Epithelial cell of alveolus of lung (primary cell): ENCODE measurements at places on chromosomes 1 and 21. TPM values are rescaled to one million over a fixed set of nuclear protein-coding genes. Genes with fewer than 3 reads are reported as not detected.

Gene XPR1
- 21.5 and 24.0 TPM in 2 replicates for total RNA-seq

Gene DMRTA2
- total RNA-seq: under 0.01 TPM in 1 of 2 replicates, not detected in the other

Gene INAVA
- total RNA-seq: 3.0 and 5.7 TPM in 2 replicates

Gene KCNJ6
- under 0.01 and 0.13 TPM in 2 replicates for total RNA-seq

Gene PTPRF
- total RNA-seq: 59.1 and 98.5 TPM in 2 replicates

Gene CELA2A
- total RNA-seq: not detected in 2 replicates

Gene SV2A
- total RNA-seq: 19.3 and 26.8 TPM in 2 replicates

Gene AMY2A
- total RNA-seq: not detected in 2 replicates

Gene SLC2A5
- 0.64 and 1.8 TPM in 2 replicates for total RNA-seq

Gene C1QC
- total RNA-seq: not detected in 2 replicates

Gene DMBX1
- not detected in 2 replicates for total RNA-seq

Gene EDARADD
- 0.48 and 0.52 TPM in 2 replicates for total RNA-seq

Gene HSD3B1
- total RNA-seq: 0.39 TPM in 1 of 2 replicates, not detected in the other

Gene KRTAP13-4
- not detected in 2 replicates for total RNA-seq

Gene FBXO2
- total RNA-seq: 1.6 and 4.6 TPM in 2 replicates

Gene TAS1R3
- total RNA-seq: under 0.01 and 0.26 TPM in 2 replicates

Gene OBSCN
- total RNA-seq: 2.1 and 7.4 TPM in 2 replicates

Gene MIA3
- total RNA-seq: 22.8 and 32.7 TPM in 2 replicates

Gene SLC16A1
- total RNA-seq: 72.2 and 92.6 TPM in 2 replicates

Gene GJA5
- 0.26 and 0.40 TPM in 2 replicates for total RNA-seq

Gene ARHGAP29
- 5.4 and 15.0 TPM in 2 replicates for total RNA-seq

Gene AVPR1B
- total RNA-seq: not detected in 2 replicates

Gene GNAT2
- 0.32 TPM in 1 of 2 replicates, not detected in the other for total RNA-seq

Gene PDZK1IP1
- total RNA-seq: not detected in 2 replicates

Gene MAN1A2
- 25.6 and 28.8 TPM in 2 replicates for total RNA-seq

Gene FMO2
- total RNA-seq: 1.7 and 23.1 TPM in 2 replicates

Gene MYBPH
- total RNA-seq: 8.5 TPM in 1 of 2 replicates, not detected in the other

Gene SAMD11
- 30.3 and 46.1 TPM in 2 replicates for total RNA-seq

Gene DRAXIN
- total RNA-seq: 0.13 and 0.80 TPM in 2 replicates

Gene MCOLN3
- total RNA-seq: under 0.01 TPM in 1 of 2 replicates, not detected in the other

Gene KCND3
- total RNA-seq: not detected in 2 replicates

Gene GBP3
- total RNA-seq: 23.7 and 25.6 TPM in 2 replicates

Gene TNFRSF14
- 8.8 and 17.6 TPM in 2 replicates for total RNA-seq

Gene C1orf159
- total RNA-seq: 14.1 and 14.8 TPM in 2 replicates

Gene EPB41
- total RNA-seq: 3.4 and 3.5 TPM in 2 replicates

Gene ABCA4
- total RNA-seq: 0.52 and 1.4 TPM in 2 replicates

Gene ATP6V0B
- total RNA-seq: 125 and 159 TPM in 2 replicates

Gene PDC
- total RNA-seq: not detected in 2 replicates

Gene NCMAP
- total RNA-seq: not detected in 2 replicates

Gene CNTN2
- total RNA-seq: not detected in 2 replicates

Gene TMEM50A
- total RNA-seq: 71.4 and 85.1 TPM in 2 replicates

Gene EPS8L3
- not detected in 2 replicates for total RNA-seq

Gene UBASH3A
- total RNA-seq: not detected in 2 replicates

Gene REN
- total RNA-seq: not detected in 2 replicates

Gene FAM110D
- total RNA-seq: under 0.01 TPM in 1 of 2 replicates, not detected in the other

Gene OPTC
- total RNA-seq: not detected in 2 replicates

Gene TMEM82
- not detected in 2 replicates for total RNA-seq

Gene NPHS2
- not detected in 2 replicates for total RNA-seq

Gene PKLR
- not detected in 2 replicates for total RNA-seq

Gene HAO2
- total RNA-seq: not detected in 2 replicates

Gene MANEAL
- not detected in 2 replicates for total RNA-seq

Gene RNF186
- not detected in 2 replicates for total RNA-seq

Gene RAB7B
- 1.8 and 4.1 TPM in 2 replicates for total RNA-seq

Gene MRPS6
- total RNA-seq: 5.2 and 18.2 TPM in 2 replicates

Gene SYNC
- 2.4 and 5.2 TPM in 2 replicates for total RNA-seq

Gene SPATA46
- not detected in 2 replicates for total RNA-seq

Gene OR2L3
- not detected in 2 replicates for total RNA-seq
